ENCODE measurements at places on chromosomes 13 and 19.

- no peak for DNase-seq
These were observed 242.5 kb upstream of the SERP2 start for GRCh38 chr13:44131069-44131614.

GRCh38 chr13:46947425-46948191, 50.8 kb upstream of the HTR2A start:
- no peak for DNase-seq

- no peak for DNase-seq
These were observed 369.7 kb upstream of the TSHZ3 start for GRCh38 chr19:31718898-31719297.

- no peak for DNase-seq
These were observed 18.1 kb downstream of the AKT2 start for GRCh38 chr19:40266912-40267600.

DNA sequence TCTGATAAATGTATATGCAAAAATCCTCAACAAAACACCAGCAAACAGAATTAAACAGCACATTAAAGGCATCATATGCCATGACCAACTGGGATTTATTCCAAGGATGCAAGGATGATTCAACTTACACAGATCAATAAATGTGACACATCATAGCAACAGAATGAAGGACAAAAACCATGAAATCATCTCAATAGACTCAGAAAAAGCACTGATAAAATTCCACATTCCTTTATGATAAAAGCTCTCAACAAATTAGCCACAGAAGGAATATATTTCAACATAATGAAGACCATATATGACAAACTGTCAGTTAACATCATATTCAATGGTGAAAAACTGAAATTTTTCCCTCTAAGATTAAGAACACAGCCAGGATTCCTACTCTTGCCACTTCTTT, 691.6 kb downstream of the DIAPH3 start:
- peak; percentile 26 for DNase-seq

DNA sequence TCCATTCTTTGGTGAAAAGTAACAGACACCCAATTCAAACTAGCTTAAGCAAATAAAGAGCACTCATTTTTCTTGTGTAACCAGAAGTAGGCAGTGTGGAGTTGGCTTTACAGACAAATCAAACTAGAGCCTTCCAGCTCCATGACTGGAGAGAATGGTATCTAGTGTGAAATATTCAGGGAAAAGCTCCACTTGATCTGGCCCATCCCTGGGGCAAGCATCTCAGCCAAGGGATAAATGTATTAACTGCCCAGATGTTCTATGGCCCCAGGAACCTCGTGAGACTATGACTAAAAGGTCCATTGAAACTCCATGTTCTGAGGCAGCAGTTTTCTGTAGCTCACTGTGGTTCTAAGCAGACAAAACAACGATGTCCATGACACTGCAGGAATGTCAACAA, 49.9 kb downstream of the TBC1D4 start:
- DNase-seq, result no peak

DNA sequence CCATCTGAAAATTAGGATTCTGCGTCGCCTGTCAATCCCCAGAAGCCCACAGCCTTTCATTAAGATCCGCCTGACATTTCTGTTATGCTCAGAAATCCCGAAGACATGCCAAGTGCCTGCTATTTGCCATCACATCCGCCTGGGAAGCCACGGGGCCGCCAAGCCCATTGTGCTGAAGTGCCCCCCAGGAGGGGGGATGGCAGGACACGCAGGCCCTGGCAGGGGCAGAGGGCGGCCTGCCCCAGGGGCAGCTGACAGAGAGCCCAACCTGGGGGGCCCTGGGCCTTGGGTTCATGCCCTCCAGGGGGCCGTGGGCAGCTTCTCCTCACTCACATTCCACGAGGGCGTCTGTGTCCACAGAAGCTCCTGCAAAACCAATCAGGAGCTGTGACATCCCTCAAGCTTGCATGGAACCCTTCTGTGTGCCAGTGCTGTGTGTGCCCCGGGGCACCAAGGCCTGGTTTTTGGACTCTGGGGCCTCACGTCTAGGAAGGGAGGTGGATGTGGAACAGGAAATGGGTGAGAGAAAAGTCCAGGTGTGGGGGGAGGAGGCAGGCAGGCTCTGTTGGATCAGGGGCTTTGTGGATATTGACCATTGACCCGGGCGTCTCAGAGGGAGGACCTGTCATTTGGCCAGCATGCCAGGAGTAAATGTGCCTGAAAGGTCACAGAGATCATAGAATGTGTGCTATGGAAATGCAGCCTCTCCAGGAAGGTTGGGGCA, 122.9 kb downstream of the URI1 start:
- no peak for DNase-seq

All from astrocyte of the spinal cord (primary cell).